Germinal center (tissue), 1 donor: ENCODE measurements at places on chromosomes 4 and X.

GRCh38 chr4:120939693-120940092 lies 17.2 kb upstream of the PRDM5 start:
- DNase-seq: no peak

- DNase-seq: no peak
These were observed 45.6 kb downstream of the SH3RF1 start for GRCh38 chr4:169225058-169225751.

- no peak for DNase-seq
These were observed 127.2 kb upstream of the RPS6KA3 start for GRCh38 chrX:20393944-20394343.

DNA sequence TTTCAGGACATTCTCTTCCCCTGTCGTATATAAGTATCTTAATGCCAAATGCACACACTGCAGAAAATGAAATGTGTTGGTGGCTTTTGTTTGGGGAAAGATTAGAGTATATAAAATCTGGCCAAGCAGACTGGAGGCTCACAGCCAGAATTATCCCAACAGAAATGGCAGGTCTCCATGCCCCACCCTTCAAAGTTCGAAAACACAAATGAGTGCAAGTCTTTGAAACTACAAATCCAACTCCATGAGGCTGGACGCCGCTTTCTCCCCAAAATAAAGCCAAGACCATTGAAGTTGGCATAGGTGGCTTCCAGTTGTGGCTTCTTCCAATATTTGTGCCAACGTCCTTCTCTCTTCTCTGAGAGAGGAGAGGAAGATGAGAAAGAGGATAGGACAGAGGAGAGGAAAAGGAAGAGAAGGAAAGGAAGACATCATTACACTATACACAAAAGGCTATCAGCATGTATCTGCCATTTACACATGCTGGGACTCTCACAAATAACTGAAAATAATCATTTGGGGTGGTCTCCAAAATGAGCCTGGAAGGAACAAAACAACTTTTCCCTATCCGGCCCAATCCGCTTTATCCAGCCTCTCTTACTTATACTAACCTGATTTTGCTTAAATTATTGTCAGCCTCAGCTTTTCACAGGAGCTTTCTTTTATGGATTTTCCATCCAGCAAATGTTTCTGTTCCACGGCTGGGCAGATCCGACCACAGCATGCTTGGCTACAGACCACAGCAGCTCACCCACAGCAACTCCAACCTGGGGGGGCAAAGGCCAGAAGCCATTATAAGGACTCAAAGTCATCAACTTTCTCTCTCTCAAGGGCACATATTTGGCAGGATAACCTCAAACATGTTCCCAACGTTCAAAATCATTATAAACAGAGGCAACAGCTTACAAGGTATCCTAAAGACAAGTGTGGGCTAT lies 71.7 kb downstream of the APBB2 start:
- DNase-seq: no peak

- DNase-seq: no peak
These were observed 6.7 kb upstream of the GPRIN3 start for GRCh38 chr4:89314291-89314690.

DNA sequence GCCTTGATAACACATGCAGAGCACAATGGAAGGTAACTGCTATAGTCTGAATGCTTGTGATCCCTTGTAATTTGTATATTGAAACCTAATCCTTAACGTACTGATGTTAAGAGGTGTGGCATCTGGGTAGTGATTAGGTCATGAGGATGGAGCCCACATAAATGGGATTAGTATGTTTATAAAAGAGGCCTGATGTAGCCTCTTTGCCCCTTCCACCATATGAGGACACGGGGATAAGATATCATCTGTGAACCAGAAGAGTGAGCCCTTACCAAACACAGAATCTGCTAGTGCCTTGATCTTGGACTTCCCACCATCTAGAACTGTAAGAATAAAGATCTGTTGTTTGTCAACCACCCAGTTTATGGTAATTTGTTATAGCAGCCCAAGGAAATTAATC lies 1074.2 kb upstream of the INTU start:
- no peak for DNase-seq

DNA sequence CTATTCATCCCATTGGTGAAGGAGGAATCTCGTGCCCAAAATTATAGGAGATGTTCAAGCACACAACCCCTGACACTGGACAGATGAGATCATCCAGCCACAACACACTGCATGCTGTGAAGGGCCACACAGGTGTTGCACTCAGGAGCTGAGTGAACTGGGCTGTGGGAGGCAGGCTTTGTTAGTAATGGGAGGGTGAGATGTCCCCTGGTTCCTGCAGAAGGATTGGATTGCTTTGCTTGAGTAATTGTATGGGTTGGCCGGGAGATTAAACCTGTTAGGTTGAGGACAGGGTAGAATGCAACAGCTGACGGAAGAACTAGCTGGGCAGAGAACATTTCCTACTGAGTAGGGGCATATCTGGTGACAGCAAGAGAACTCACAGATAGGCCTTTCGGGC lies 152.2 kb downstream of the TACR3 start:
- no peak for DNase-seq

DNA sequence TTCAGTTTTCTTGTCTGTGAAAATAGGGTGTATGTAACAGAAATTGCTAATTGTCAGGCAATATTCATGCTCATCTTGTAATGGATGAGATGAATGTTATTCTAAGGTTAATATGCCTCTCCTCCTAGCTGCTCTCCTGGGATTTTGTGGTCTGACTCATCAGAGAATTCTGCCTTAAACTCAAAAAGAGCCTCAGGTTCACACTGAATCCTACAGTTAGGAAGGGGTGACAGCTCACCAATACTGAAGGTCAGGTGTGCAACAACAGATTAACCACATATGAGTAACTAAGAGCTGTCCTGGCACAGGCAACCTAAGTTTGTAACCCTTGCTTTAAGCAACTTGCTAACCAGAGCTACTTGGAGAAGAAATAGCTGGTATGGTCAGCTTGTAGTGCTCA lies 197.7 kb downstream of the SPATA18 start:
- no peak for DNase-seq

GRCh38 chrX:132336172-132336571 lies 116.9 kb upstream of the RAP2C start:
- DNase-seq: no peak
